Left renal cortex interstitium (tissue), 4 donors: ENCODE measurements at places on chromosomes 5 and 9. TPM values are rescaled to one million over a fixed set of nuclear protein-coding genes. Genes with fewer than 3 reads are reported as not detected.

Gene NDST1
- polyA plus RNA-seq = 68.6 TPM

- no peak for DNase-seq
Observed at GRCh38 chr5:178730940-178731265, 444 bp upstream of the ZNF354A start.

DNA sequence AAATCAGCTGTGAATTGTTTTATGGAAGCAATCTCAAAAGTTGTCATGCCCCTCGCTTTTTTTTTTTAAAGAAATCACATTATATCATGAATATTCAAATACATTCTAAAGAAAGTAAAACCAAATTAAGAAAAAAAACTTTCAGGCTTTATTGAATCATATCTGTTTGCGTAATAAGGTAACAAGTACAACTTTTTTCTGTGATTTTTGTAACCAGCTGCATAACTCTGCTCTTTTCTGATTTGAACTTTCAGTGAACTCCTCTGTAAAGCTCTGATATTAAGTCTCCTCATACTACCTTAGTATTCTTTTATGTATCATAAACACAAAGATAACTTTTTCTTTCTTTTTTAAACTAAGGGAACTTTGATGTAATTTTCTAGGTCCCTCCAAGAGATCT, 65.3 kb downstream of the CWC27 start:
- no peak for DNase-seq

DNA sequence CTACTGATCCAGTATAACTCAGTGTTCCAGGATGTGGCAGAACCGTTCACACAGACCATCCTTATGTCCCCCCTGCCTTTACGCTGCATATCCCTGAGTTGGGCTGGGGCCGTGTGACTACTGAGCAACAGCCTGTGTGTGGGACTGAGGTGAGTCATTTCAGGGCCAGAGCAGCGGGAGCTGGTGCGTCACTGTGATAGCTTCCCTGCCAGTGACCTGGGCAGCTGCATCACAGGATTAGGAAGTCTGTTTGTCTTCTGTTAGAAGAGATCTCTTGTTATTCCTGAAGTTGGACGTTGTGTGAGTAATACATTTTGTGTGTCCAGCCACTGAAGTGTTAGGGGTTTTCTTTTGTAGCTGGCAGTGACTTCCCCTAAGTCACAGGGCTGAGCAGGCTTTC, 35.6 kb downstream of the TPPP start:
- DNase-seq = no peak

DNA sequence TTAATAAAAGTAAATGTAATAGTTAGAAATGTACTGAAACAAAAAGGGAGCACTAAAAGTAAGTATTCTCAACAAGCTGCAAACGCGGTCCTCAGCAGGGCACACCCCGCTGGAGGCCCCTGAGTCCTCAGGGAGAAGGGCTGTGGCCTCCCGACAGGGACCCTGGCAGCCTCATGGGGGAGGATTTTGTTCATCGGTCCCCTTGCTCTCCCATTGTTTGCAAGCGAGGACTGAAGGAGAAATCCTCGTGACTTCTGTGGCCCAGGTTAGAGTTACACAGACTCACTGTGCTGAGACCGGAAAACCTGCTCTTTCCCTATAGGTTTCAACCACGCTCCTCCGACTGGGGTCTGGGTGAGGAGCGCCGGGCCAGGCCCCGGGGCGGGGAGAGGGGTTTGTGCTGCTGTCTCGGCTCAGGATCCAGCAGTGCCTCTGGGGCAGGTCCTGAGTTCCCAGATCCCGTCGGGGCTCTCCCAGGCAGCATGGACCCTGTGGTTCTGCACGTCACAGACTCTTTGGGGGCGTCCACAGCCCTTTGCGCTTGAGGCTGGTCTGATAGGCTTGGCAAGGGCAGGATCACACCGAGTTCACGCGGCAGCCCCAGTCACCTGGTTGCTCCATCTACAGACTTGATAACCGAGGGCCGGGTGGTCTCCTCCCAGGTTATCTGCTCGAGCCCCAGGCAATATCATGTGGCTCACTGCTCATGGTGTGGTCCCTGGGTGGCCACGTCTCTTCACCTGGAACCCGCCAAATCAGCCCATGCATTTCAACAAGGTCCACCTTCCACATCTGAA, 38.8 kb downstream of the MRPL36 start:
- no peak for DNase-seq

DNA sequence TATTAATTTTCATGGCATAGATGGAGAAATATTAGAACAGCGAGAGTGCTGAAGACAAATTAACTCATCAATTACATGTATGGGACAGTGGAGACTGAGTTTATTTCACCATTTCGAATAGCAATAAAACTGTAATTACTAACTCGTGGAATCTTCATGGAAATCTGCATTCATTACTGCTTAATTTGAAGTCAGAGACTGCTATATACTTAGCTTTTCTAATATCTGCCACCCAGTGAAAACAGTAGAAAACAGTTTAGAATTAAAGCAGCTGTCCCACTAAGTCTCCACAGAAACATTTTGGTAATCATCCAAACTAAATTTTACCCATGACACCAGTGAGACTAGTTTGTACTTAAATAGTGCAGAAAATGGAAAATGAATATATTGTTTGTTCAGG, 56.8 kb downstream of the IZUMO3 start:
- DNase-seq = no peak

DNA sequence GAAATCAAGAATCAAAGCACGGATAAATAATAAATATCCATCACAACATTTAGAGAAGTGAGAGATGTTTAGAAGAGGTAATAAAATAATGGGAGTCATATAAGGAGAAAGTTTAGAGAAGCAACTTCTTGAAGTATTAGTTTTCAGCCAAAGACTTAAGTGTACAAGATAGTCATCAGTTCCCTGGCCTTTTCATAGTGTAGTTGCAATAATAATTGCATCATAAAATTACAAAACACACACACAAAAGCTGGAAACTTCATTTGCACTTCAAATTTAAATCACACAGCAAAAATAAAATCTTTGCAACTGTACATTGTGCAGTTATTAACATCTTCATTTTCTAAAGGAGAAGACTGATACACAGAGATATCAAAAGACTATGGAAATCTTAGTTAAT, 319.1 kb upstream of the RGMB start:
- no peak for DNase-seq

Gene PLEKHG4B
- polyA plus RNA-seq = 9.1 TPM
